Astrocyte (in vitro differentiated cells and primary cell): ENCODE measurements at places on chromosomes 1 and 21.
A peak's percentile ranks its signal among the peaks of the same experiment; 100 is the strongest.

DNA sequence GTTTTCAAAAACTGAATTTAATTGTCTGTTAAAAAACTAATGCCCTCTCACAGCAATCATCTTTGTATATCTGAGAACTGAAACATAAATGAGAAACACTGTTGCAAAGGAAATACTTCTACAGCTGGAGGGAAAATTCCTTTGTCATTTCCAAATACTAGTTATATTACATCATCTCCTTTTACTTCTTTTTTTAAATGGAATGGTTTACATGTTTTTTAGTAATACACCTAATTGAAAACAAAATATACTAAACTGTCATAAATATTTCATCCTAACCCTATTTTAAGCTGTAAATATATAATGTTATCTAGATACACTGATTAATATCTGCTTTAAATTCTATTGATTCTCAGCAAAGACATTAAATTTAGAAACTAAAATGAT lies 19.1 kb downstream of the CDC42BPA start:
- DNase-seq = peak; percentile 52

DNA sequence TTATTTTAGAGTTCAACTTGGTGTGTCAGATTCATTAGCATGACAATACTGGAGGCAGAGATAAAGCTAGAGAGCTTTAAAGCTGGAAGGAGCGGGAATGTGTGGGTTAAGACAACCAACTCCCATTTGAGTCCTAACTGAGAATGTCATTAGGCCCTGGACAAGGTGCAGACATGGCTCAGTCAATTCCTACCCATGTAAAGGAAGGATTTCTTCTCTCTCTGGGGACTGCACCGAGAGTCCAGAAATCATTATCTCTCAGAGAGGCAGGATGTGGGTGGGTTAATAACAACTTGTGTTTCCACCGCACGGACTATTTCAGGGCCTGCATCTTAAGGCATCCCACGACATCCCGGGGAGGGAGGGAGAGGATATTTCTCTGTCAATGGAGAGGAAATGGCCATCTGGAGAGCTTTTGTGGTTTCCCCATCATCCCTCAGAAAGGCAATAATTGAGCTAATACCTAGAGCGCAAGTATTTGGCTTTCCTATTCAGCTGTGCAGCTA lies 46.7 kb upstream of the SARS1 start:
- peak; percentile 49 for DNase-seq

DNA sequence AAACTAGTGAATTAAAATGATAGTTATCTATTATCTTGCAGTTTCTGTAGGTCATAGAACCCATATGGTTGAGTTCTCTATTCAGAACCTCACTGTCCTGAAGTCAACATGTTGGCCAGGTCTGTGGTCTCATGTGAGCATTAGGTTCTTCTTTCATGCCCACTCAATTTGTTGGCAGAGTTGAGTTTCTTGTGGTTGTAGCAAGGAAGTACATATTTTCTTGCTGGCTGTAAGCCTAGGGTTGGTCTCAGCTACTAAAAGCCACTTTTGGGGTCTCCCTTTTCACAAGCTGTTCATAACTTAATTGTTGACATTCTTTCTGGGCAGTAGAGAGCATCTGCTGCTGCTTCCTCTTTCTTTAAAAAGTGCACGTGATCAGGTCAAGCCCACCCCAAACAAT lies 1165.1 kb upstream of the NCAM2 start:
- DNase-seq = no peak

GRCh38 chr21:26140164-26140579 lies 30.4 kb downstream of the APP start:
- DNase-seq = peak; percentile 98

- no peak for DNase-seq
Observed at GRCh38 chr1:78950826-78951225, 55.7 kb downstream of the ADGRL4 start.

DNA sequence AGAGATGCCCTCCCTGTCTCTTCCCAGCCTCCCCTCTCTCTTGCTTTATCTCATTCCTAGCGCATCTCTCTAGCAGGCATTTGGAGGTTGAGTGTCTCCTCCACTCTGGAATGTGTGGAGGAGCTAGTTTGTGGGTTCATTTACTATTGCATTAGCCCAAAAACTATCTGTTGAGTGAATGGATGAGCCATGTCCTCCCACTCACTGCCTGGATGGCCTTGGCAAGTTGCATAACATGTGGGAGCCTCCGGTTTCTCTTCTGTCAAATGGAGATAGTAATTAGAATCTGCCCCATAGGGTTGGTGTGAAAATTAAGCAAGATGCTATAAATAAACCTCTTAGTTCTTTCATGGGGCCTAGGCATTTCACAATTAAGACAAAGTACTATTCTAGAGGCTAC lies 181.8 kb downstream of the KAZN start:
- no peak for DNase-seq

- no peak for DNase-seq
Observed at GRCh38 chr21:42302076-42302650, 13.0 kb downstream of the TFF3 start.

DNA sequence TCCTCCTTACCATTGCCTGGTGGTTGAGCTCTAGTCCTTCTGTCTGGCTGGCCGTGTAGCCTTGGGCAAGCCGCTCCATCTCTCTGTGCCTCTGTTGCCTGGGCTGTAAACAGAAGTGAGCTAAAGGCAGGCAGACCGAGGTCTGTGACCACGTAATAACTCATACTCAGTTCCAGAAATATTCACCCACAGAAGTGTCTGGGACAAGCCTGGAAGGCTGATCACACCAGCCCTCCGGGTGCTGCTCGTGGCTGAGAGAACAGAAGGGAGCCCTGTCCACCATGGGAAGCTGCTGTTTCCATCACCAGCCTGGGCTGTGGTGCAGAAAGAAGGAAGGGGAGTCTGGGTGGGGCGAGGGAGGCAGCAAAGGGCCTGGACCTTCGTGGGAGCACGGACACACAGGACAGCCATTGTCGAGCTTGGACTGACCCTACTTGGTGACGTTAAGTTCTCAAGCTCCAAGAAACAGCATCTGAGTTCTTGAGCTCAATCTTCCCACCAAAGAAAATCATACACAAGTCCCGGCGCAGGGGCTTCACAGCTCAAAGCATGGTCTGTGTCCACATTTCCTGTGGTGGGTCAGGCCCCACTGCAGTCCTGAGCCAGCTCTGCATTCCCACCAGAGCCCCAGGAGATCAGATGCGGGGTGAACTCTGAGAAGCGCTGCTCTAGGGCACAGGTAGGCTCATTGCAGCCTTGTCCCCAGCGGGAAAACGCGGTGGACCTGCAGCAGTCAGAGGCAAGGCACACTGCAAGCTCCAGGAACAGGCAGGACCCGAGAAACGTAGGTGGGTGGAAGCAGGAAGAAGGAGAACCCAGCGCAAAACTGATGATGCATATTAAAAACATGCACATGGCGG lies 61.8 kb downstream of the RUNX3 start:
- DNase-seq = no peak

DNA sequence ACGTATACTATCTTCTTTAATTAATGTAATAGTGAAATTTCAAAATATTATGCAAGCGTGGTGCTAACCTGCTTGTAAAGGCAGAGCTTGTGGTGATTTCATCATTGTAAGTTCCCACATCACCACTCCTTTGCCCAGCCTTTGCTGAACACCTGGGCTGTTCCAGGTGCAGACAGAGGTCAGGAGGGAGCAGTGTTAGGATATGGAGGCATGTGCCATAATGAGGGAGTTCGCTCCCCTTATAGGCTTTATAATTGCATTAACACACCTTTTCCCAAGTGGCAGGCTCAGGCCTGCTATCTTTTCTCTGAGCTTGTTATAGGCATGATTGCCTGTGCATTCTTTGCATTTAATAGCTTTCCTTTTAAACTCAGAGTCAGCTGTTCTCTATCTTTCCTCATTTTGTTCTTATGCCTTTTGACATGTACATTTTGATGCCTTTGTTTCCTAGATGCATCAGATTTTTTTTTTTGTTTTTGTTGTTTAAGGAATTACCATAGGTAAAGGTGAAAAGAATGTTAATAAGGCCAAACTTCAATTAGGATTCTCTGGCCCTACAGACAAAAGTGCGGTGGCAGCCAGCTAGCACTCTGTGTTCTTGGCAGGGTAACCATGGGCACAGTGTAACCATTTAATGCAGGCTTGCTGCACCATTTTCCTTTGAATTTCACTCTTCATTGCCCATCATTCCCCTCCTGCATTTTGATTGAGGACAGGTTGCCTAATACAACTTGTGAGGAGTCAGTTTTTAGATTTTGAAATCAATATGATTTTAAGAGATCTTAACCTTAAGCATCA lies 12.6 kb downstream of the NPL start:
- no peak for DNase-seq

DNA sequence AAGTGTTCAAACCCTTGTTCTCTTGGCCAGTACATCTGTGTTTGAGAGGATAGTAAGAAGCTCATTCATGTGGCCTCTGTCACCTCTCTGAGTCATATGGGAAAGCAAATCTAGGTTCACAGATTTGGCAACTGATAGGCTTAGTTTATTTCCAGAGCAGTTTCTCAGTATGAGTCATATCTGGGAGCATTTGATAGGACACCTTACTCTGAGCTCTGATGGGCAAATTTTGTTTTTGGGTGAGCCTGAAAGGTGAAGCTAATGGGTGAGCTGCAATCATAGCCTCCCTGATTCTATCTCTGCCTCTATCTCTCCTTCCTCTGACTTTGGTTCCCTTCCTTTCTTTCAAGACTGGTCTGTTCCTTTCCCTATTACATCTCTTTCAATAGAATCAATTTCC lies 134.4 kb downstream of the S1PR1 start:
- peak; percentile 68 for DNase-seq
